ENCODE measurements at places on chromosomes 6 and 20.
A peak's percentile ranks its signal among the peaks of the same experiment; 100 is the strongest.

DNA sequence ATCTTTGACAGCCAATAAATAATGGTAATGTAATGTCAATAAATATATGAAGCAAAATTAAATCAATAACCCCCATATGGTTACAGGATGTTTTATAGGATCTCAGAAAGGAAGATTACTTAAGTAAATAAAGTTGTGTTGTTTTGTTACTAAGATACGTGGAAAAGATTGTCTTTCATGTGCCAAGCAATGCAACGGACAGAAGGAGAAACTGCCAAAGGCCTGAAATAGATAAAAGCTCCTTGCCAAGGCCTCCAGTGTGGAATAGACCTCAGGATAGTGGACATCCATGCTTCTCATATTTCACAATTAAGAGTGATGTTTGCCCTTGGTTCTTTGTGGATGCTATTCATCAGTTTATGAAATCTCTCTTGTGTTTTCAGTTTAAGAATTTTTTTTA, 16.4 kb upstream of the FNDC1 start:
- no peak for DNase-seq

- no peak for DNase-seq
Measured at GRCh38 chr6:52049252-52050050, 38.0 kb downstream of the PKHD1 start.

GRCh38 chr6:87257046-87257445, 65.3 kb upstream of the SMIM8 start:
- no peak for DNase-seq

GRCh38 chr6:85866370-85866730, 223.7 kb upstream of the SYNCRIP start:
- DNase-seq, result no peak

DNA sequence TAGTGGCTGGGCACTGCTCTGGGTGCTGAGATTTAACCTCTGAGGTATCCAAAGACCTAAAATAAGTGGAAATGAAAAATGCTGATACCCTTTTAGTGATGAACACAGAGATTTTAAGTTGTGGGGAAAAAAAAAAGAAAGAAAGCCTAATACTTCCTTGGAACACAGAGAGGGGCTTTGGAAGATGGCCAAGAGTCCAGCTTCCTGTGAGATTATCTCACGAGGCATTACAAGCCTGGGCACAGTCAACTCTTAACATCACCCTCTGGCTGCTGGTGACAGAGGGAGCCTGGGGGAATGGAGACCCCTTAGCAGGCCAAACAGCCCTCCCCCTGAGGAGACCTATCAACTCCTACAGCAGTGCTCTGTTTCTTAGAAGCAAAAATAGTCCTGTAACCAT, 19.7 kb downstream of the BTN2A1 start:
- DNase-seq, result no peak

DNA sequence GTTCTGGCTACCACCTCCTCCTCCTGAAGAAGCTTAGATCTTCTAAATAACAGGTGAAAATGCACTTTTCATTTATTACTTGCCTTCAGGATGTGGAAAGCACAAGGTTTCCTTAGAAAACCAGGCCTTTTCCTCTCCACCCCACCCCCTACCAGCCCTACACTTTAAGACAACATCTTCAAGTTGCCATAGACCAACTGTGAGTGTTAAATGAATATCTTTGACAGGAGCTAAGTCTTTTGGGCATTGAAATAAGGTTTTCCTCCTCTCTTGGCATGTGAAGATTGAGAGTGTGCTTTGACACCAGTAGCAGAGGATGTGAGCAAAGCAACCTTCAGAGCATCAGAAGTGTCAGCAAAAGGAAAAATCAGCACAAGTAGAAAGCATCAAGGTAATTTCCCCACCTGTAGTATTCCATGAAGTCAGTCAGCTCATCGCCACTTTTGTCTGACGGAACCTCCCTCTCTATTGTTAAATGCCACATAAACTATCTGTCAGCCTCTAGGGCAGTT, 532.3 kb upstream of the MMS22L start:
- DNase-seq, result no peak

- no peak for DNase-seq
Measured at GRCh38 chr6:4327841-4328240, 192.5 kb upstream of the ECI2 start.

- DNase-seq, result no peak
Measured at GRCh38 chr6:170210026-170210390, 80.9 kb downstream of the DLL1 start.

GRCh38 chr20:24875078-24875477, 74.0 kb upstream of the CST7 start:
- DNase-seq, result no peak

- DNase-seq, result no peak
Measured at GRCh38 chr6:112204350-112204706, 50.0 kb downstream of the LAMA4 start.

DNA sequence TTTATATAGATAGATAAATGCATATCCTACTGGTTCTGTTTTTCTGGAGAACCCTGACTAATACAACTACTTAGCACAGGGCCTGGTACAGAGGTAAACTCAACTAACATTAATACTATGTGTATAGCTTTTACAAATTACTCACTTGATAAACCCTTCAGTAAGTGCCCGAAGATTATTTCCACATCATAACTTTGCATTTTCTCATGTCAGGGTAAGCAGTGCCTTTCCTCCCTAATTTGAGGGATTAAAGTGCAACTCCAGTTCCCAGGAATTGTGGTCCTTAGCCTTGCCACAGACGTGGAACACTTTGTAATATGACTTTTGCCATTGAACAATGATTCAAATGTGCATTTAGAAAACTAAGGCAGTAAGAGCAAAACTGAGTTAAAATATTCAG, 147.5 kb upstream of the SMLR1 start:
- DNase-seq, result no peak

GRCh38 chr6:23269436-23269835, 700.1 kb downstream of the HDGFL1 start:
- no peak for DNase-seq

- no peak for DNase-seq
Measured at GRCh38 chr6:7115543-7116231, 7.9 kb downstream of the RREB1 start.

GRCh38 chr6:105202486-105202885, 22.7 kb upstream of the POPDC3 start:
- no peak for DNase-seq

DNA sequence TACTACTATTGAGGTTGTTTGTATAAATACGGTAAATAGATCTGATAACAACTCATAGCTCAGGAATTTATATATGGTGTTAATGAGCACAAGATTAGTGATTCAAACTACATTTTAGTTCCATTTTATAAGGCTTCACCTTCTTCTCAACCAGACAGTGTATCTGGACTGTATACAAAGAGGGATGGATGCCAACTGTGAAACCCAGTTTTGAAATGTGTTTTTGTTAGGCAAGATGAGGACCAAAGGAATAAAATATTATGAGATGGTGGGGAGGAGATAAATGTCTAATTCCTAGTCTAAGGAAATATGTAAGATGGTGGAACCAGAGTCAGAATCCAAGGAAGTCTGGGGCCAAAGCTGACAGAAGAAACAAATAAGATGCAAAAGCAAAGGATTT, 329.0 kb downstream of the GRIK2 start:
- DNase-seq, result no peak

- no peak for DNase-seq
Measured at GRCh38 chr6:91149956-91150705, 563.3 kb upstream of the MAP3K7 start.

- DNase-seq, result no peak
Measured at GRCh38 chr20:24034820-24035219, 46.2 kb upstream of the GGTLC1 start.

- peak; percentile 39 for DNase-seq
Measured at GRCh38 chr6:156933201-156934068, 156.3 kb downstream of the ARID1B start.

DNA sequence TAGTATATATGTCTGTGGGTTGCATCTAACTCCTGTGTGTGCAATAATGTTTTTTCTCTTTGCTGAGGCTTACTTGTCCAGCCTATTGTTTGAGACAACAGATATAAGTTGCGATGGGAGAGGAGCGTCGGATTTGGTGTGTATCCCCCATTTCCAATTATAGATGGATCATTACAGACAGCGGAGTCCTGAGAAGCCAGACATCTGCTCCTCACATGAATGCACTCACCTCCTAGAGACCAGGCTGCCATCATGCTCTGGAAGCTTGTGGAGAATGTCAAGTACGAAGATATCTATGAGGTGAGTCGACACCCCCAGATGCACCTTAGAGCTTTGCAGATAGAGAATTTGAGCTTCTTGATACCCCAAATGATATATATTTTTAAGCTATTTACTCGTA, at the start of gene TFAP2B:
TSS of gene TFAP2B (plus strand) at position 199 of the 400 bp plus-strand sequence. CDS start at position 220, 21 bp downstream.
- no peak for DNase-seq

- DNase-seq, result no peak
Measured at GRCh38 chr20:1805161-1805581, 90.0 kb upstream of the SIRPA start.

- DNase-seq, result no peak
Measured at GRCh38 chr6:157927011-157927410, 54.7 kb upstream of the SYNJ2 start.

DNA sequence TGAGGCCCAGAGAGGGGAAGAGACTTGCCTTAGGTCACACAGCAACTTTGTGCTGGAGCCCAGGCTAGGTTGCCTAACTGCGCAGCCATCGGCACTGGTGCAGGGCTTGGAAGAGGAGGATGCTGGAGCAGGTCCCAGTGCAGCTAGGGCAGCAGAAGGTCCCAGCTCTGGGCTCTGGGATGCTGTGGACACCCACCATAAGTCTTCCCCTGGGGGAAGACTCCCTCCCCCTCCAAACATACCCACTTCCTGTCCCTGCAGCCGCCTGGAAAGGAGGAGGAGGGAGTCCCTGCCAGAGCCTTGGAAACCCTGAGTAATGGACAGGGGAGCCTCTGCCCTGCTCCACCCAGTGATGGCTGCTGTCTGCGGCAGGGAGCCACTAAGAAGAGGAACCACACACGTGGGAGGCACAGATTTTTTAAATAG, 93.6 kb downstream of the NCR2 start:
- no peak for DNase-seq

GRCh38 chr20:11350126-11351005, 567.3 kb upstream of the BTBD3 start:
- no peak for DNase-seq

- DNase-seq, result no peak
Measured at GRCh38 chr6:160252073-160252813, 6.4 kb downstream of the SLC22A2 start.

GRCh38 chr20:58481481-58482021, 33.6 kb downstream of the APCDD1L start:
- no peak for DNase-seq

DNA sequence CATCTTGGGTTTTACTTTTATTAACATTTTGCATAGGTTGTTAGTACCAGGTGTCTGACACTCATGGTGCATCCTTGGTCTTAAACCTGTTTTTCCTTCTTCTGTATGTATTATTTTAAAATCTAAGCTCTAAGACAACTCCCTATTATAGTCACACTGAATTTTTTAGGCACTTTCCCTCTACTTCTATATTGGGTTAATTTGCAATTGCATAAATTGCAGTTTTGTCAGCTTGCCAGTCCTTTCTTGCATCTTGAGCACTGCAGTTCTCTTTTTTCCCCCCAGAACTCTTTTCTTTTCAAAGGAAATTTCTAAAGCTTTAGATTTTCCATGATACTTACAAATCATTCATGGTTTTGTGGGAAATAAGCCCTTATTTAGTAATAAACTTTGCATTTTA, 70.6 kb downstream of the ZNF292 start:
- no peak for DNase-seq

DNA sequence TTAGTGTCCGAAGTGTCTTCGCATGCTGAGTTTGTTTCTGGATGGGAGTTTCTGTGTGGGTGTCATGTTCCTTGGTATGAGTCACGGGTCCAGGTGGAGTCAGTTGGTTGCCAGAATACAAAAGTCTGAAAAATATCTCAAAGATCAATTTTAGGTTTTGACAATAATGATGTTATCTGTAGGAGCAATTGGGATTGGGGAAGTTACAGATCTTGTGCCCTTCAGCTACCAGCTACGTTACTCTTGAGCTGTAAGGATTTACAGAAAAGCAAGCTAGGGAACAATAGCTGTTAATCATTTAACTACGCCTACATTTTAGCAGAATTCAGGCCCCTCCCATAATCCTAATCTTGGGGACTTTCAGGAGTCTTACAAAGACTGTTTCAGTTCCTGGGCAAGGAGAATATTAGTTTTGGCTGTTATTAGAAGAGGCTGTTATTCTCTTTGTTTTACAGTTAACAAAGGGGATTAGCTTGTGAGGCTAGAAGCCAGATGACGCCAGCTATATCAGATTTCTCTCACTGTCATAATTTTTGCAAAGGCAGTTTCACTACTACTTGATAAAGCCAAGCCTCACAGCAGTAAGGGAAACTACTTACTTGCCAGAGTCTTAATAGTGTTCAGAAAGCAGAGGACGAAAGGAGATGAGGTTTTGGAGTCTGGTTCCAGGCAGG, 15.4 kb upstream of the SLC22A16 start:
- DNase-seq, result peak; percentile 25

- no peak for DNase-seq
Measured at GRCh38 chr6:50962213-50962759, 143.6 kb downstream of the TFAP2B start.

GRCh38 chr20:60073504-60073903, 115.3 kb downstream of the CDH26 start:
- no peak for DNase-seq

- DNase-seq, result no peak
Measured at GRCh38 chr6:157216570-157216969, 106.7 kb downstream of the TMEM242 start.

DNA sequence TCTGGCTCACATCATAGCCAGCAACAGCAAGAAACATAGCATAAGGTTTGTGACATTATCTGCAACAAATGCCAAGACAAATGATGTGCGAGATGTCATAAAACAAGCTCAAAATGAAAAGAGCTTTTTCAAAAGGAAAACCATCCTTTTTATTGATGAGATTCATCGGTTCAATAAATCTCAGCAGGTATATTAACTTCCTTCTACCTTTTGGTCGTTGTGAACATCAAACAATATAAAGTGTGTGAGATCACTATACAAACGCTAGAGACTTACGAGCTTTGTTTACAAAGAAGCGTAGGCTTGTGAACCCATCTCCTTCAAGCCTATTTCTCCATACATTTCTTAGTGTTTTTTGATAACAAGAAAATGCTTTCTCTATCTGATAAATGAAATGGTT, 3.5 kb downstream of the WRNIP1 start:
- DNase-seq, result no peak

- DNase-seq, result no peak
Measured at GRCh38 chr6:2036710-2037023, 208.7 kb downstream of the GMDS start.

DNA sequence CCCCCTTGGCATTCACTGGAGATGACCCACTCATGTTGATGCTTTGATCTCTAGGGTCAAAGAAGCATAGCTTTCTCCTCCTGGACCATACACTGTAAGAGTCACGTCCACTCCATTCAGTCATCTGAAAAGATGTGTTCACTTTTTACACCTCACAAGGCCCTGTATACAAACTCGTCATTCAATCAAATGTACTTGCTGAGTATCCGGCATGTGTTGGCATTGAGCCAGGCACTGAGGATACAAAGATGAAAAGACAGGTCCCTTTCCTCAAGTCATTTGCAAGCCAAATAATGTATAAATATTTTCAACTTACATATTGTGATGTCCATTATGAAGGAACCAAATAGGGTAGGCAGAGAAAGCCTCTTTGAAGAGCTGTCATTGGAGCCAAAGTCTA, 32.6 kb upstream of the CSNK2A1 start:
- DNase-seq, result no peak

GRCh38 chr6:53309901-53310300, 38.8 kb downstream of the ELOVL5 start:
- DNase-seq, result no peak

Measured in NCI-H2107 (cell line).